ENCODE measurements at places on chromosomes 6 and 20. TPM values are rescaled to one million over a fixed set of nuclear protein-coding genes. Genes with fewer than 3 reads are reported as not detected.

Gene BTBD3
- total RNA-seq: 21.6 TPM

Gene FAM209B
- not detected for total RNA-seq

Gene PRL
- total RNA-seq: not detected

Gene SPATA2
- 8.1 TPM for total RNA-seq

Gene FOXS1
- total RNA-seq: not detected

Gene JAG1
- total RNA-seq: 176 TPM

Gene PROKR2
- total RNA-seq: not detected

Gene GJA1
- 14.0 TPM for total RNA-seq

Gene COX4I2
- total RNA-seq: not detected

DNA sequence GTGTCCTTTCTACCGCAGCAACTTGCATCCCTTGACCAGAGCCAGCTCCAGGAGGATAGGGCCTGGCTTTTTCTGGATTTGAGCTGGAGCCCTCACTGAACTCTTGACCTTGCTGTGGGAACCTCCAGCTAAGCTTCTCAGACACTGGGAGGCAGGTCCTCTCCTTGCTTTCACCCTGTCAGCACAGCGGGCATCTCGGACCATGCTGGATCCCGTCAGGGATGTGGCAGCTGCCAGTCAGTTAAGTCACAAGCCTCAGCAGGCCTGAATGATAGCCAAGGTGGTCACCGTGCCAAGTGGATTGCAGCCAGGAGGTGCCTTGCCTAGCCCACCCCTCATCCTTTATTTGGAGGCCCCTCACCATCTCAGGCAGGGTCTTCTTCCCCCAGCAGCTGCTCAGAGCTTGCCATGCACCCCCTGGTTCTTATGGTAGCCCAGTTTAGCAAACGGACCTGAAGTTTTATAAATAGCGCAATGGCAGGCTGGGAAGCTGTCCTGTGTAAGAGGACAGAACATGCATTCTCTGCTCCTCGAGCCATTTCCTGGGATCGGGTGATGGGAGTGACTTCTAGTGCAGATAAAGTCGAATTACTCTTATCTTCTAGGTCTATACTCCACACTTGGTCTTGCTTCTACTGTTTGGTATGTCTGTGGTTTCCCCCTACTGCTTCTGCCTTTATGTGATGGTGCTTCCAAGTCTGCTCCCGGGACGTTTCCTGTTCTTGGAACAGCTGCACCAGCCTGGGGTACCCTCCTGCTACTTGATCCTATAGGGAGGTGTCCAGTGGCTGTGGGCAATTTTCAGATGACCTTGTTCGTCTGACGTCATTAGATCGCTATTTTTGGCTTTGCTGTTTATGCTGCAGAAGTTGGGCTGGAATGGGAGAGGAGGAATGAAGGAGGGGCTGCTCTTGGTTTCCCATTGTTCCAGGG lies 7.1 kb upstream of the MYLK2 start:
- H3K4me3 ChIP-seq: no peak overlapping the region
- no peaks in the 10 kb centered on the region for H3K27me3 ChIP-seq
- no peak overlapping the region for H3K27ac ChIP-seq
- DNase-seq: no peak
- peaks cover 3% of the 10 kb centered on the region for H3K36me3 ChIP-seq

GRCh38 chr6:52990342-52990741 lies 4.7 kb downstream of the GSTA4 start:
- H3K36me3 ChIP-seq: no peaks in the 10 kb centered on the region
- peak overlapping the region; percentile 25 for H3K4me3 ChIP-seq
- H3K4me1 ChIP-seq: peaks cover 37% of the 10 kb centered on the region
- peak overlapping the region; percentile 89 for H3K27ac ChIP-seq
- no peaks in the 10 kb centered on the region for H3K27me3 ChIP-seq
- peak; percentile 90 for DNase-seq

- DNase-seq: no peak
- H3K27me3 ChIP-seq: no peaks in the 10 kb centered on the region
- no peaks in the 10 kb centered on the region for H3K4me1 ChIP-seq
- H3K4me3 ChIP-seq: no peak overlapping the region
- no peaks in the 10 kb centered on the region for H3K36me3 ChIP-seq
- H3K27ac ChIP-seq: no peak overlapping the region
These were observed 37.4 kb upstream of the ARMH2 start for GRCh38 chr6:24836109-24836508.

DNA sequence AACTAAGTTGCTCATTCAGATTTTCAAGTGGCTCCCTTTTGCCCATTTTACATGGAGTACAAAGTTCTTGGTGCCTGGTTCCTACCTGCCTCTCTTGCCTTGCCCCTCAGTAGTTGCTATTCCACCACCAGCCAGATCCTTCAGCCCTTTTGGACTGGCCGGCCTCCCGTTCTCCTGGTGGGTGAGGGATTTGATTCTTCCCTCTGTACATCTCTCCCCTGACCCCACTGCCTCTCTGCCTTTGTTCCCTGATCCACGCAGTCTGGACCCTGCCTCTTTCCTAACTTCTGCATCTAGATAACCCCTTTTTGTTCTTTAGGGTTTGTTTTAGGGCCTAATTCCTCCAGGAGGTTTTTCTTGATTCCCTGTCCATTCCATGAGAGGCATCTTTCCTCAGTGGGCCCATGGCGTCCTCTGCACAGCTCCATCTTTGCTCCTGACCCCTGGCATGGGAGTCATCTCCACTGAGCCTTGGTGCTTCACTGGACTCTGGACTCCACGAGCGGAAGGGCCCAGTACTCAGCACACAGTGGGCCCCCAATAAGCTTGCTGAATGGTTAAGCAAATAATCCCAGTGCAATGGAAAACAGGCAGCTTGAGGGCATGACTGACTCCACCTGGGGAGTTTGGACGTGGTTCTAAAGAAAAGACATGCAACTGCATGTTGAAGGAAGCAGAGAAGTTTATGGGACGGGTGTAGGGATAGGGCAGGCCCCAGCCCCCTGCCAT lies 309.3 kb upstream of the SUPT3H start:
- no peaks in the 10 kb centered on the region for H3K27me3 ChIP-seq
- H3K4me3 ChIP-seq: no peak overlapping the region
- peaks cover 13% of the 10 kb centered on the region for H3K4me1 ChIP-seq
- no peaks in the 10 kb centered on the region for H3K36me3 ChIP-seq
- no peak for DNase-seq

DNA sequence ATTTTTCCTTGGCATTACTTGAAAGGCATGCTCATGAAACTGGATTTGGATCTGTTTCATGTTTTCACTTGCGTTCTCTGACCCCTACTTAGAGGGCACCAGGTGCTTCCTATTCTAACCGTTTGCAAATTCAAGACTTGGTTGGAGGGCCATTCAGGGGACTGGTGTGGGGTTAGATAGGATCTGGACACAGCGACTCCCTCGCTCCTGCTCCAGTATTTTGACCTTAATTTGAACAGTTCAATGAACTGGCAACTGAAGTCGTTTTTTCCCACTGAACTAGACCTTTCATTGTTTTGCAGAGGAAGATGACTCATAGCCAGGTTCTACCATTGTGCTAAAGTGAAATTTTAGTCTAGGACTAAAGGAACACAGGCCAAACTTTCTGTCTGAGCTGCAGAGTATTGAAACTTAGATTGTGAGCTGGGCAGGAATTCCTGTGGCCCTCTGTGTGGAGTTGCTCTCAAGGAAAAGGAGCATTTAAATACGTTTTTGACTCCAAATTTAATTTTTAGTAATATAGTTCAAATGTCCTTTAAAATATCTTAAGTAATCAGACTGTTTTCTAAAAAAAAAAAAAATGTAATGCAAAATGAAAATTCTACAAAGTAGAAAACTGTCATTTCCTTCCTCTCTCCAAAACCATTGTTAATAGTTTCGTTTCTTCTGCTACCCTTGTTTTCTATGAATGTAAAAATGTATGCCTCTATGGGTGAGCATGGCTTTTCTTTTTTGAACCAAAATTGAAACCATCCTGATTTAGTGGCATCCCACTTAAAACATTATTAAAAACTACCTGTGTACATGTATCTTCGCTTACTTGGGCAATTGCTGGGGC lies 64.8 kb downstream of the UTRN start:
- no peaks in the 10 kb centered on the region for H3K36me3 ChIP-seq
- H3K4me3 ChIP-seq: peak overlapping the region; percentile 26
- peak; percentile 66 for DNase-seq
- no peaks in the 10 kb centered on the region for H3K27me3 ChIP-seq
- peak overlapping the region; percentile 77 for H3K27ac ChIP-seq
- H3K4me1 ChIP-seq: peaks cover 30% of the 10 kb centered on the region

- no peak overlapping the region for H3K27ac ChIP-seq
- no peak overlapping the region for H3K4me3 ChIP-seq
- H3K36me3 ChIP-seq: no peaks in the 10 kb centered on the region
- H3K27me3 ChIP-seq: no peaks in the 10 kb centered on the region
- no peak for DNase-seq
These were observed 24.8 kb downstream of the EPB41L1 start for GRCh38 chr20:36179170-36179945.

DNA sequence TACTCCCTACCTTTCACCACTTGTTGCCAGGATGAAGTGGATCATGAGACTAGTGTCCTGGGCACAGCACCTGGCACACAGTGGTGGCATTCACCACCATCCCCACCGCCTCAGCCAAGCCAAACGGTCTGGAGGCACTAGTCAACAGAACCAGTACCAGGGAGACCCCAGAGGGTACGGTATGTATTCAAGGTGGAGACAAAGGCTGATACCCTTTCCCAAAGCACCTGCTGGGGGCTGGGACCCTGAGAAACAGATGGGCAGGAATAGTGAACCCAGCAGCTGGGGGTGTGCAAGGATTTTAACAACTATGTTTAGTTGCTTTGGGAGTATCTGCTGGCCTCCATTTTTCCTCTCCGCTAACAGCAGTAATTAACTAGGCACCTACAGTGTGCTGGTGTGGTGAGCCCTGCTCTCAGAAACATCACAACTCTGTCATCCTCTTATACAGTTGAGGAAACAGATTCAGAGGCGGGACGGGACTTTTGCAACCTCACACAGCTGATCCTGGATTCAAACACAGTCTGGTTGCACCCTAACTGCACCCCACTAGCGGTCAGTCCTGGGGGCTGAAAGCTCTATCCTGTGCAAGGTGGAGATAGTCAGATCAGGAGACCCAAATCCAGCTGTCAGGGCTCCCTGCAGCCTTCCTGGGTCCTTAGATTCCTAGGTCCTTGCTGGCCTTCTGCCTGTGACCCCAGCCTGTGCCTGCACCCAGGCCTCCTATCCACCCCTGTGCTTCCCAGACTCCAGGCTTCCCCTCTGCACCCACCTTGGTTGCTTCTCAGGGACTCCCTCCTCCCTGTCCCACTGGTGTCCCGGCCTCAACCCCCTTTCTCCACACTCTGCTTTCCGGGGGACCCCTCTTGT lies 1.2 kb downstream of the SNTA1 start:
- H3K4me3 ChIP-seq: peak overlapping the region; percentile 84
- H3K27me3 ChIP-seq: no peaks in the 10 kb centered on the region
- peaks cover 5% of the 10 kb centered on the region for H3K4me1 ChIP-seq
- H3K36me3 ChIP-seq: no peaks in the 10 kb centered on the region
- H3K27ac ChIP-seq: no peak overlapping the region

GRCh38 chr6:111358454-111358853 lies 124.6 kb downstream of the REV3L start:
- H3K4me3 ChIP-seq: no peak overlapping the region
- no peaks in the 10 kb centered on the region for H3K27me3 ChIP-seq
- DNase-seq: peak; percentile 73
- H3K36me3 ChIP-seq: peaks cover 5% of the 10 kb centered on the region
- H3K4me1 ChIP-seq: peaks cover 14% of the 10 kb centered on the region

- H3K4me3 ChIP-seq: no peak overlapping the region
- no peak for DNase-seq
- H3K27ac ChIP-seq: no peak overlapping the region
- H3K27me3 ChIP-seq: no peaks in the 10 kb centered on the region
- no peaks in the 10 kb centered on the region for H3K36me3 ChIP-seq
These were observed 57.6 kb upstream of the LOC128125822 start for GRCh38 chr6:63514488-63515173.

- DNase-seq: peak; percentile 34
- no peak overlapping the region for H3K27ac ChIP-seq
- H3K4me1 ChIP-seq: no peaks in the 10 kb centered on the region
- H3K4me3 ChIP-seq: no peak overlapping the region
- H3K27me3 ChIP-seq: no peaks in the 10 kb centered on the region
These were observed 226.6 kb downstream of the HACE1 start for GRCh38 chr6:104633125-104633524.

DNA sequence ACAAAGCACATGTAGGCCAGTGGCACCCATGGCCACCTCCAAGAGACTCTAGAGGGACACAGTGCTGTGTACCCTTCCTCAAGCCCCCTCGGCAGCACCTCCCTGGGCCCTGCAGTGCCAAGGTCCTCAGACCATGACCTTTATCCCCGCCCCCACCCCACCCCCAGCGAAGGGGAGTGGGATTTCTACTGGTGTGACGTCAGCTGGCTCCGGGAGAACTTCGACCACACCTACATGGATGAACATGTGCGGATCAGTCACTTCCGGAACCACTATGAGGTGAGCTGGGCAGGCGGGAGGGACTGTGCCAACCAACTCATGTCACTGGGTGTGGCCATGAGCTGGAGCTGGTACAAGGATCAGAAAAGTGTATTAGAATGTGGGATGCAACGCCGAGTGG lies 38.0 kb downstream of the TTLL9 start:
- peak; percentile 7 for DNase-seq
- H3K4me1 ChIP-seq: no peaks in the 10 kb centered on the region
- H3K27me3 ChIP-seq: no peaks in the 10 kb centered on the region
- no peaks in the 10 kb centered on the region for H3K36me3 ChIP-seq
- no peak overlapping the region for H3K27ac ChIP-seq

DNA sequence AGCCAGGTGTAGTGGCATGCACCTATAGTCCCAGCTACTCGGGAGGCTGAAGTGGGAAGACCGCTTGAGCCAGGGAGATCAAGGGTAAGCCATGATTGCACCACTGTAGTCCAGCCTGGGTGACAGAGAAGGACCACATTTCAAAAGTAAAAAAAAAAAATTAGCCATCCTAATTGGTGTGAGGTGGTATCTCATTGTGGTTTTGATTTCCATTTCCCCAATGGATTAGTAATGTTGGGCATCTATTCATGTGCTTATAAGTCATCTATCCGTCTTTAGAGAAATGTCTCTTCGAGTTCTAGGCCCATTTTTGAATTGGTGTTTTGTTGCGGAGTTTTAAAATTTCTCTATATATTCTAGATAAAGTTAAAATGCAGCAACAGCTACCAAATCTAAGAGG lies 21.7 kb downstream of the ABHD12 start:
- no peak for DNase-seq
- H3K27ac ChIP-seq: no peak overlapping the region
- H3K4me3 ChIP-seq: no peak overlapping the region
- H3K36me3 ChIP-seq: peaks cover 14% of the 10 kb centered on the region

GRCh38 chr6:41334482-41335040 lies 847 bp upstream of the NCR2 start:
- DNase-seq: peak; percentile 16
- no peak overlapping the region for H3K27ac ChIP-seq
- no peaks in the 10 kb centered on the region for H3K4me1 ChIP-seq
- H3K27me3 ChIP-seq: peaks cover 90% of the 10 kb centered on the region
- H3K4me3 ChIP-seq: no peak overlapping the region

DNA sequence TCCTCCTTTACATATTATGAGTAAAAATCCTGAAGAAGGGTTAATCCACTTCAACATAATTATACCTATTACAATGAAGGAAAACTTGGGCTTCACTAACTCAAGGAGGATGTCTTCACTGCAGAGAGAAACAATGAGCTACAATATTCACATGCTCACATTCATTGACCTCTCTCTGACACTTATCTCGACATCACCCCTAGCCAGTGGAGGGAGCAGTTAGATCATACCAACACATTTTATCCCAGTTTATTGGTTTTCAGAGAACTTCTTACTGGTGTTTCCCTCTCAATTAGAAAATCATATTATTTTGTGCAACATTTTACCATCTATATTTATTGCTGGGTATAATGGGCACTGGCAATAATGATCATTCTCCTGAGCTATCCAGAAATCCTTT lies 646.5 kb downstream of the TENT5A start:
- no peak overlapping the region for H3K27ac ChIP-seq
- H3K27me3 ChIP-seq: no peaks in the 10 kb centered on the region
- no peaks in the 10 kb centered on the region for H3K4me1 ChIP-seq
- no peaks in the 10 kb centered on the region for H3K36me3 ChIP-seq
- no peak overlapping the region for H3K4me3 ChIP-seq
- no peak for DNase-seq

Measured in PC-3 (cell line).